ENCODE measurements at places on chromosomes 5 and 9.
A peak's percentile ranks its signal among the peaks of the same experiment; 100 is the strongest.

DNA sequence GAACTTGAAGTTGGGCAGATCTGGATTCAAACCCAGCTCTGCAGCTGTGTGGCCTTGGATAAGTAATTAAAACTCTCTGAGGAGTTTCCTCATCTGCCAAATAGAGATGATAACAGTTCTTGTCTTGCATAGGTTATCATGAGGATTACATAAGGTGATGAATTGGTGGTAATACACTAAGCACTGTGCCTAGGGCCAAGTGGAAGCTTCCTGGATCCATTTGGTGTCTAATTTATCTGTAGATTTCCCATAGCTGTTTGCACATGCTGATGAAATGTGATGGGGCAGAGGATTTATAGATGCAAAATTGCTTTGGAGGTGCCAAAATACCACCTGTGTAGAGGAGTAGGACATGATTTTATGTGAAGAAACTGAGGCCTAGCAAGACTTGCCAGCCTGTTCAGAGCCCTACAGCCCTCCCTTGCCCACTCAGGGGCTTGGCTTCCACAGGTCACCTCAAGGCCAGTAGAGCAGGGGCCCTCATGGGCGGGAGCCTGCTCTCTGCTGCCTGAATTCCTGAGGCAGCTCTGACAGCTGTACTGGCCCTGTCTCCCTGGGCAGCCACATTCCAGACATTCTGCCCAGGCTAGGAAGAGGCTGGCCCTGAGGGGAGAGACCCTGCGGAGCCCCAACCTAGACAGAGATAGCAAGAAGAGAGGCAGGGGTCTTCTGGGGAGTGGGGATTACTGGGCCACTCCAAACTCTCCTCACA is 5.9 kb upstream of the FAT2 start:
- no peak for DNase-seq

DNA sequence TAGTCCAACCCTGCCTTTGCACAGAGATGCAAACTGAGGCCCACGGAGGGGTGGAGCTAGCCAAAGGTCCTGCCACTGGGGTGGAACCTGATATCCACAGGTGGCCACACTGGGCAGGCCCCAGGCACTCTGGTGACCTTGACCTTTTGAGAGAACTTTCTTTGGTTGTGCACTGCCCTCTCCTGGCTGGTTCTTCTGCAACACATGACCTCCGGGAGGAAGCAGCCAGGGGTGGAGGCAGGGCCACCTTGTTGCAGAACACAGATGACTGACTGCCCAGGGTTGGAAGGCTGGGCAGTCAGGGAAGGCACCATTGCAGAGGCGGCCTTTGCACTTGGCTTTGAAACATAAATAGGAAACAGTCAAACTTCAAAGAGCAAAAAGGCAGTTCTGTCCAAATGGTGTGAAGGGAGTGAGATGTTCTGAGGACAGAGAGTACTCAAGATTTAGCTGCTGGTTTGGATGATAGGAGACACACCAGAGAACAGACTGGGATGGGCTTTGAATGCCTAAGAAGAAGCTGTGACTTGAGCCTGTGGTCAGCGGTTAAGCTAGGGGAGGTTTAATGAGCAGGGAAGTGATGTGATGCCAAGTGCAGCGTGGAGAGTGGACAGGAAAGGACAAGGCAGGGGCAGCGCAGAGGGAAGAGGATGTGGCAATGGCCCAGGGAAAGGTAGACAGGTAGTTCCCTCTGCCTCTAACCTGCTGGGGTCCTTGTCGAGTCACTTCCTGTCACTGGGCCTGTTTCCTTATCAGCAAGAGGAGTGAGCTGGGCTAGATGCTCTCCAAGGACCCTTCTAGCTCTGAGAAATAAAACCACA is 6.8 kb upstream of the TCOF1 start:
- no peak for DNase-seq

DNA sequence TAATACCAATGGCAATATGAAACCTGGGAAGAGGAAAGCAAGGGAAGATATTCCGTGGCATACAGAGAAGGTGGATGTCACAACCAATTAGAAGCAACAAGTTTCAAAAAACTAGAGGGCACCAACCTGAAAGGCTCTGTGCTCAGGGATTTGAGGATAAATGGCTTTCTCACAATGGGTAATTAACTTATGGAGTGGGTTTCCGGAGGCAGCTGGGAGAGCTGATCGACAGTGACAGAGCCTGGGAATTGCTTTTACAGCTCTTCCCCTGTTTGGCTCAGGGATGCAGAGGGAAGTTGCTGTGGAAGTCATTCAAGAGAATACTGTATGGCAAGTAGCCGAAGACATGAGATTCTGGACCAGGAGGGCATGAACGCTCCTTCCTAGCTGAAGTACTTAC is 237.0 kb downstream of the KIF4B start:
- no peak for DNase-seq

- DNase-seq = peak; percentile 12
Observed at GRCh38 chr9:100324594-100325200, 28.0 kb downstream of the TEX10 start.

DNA sequence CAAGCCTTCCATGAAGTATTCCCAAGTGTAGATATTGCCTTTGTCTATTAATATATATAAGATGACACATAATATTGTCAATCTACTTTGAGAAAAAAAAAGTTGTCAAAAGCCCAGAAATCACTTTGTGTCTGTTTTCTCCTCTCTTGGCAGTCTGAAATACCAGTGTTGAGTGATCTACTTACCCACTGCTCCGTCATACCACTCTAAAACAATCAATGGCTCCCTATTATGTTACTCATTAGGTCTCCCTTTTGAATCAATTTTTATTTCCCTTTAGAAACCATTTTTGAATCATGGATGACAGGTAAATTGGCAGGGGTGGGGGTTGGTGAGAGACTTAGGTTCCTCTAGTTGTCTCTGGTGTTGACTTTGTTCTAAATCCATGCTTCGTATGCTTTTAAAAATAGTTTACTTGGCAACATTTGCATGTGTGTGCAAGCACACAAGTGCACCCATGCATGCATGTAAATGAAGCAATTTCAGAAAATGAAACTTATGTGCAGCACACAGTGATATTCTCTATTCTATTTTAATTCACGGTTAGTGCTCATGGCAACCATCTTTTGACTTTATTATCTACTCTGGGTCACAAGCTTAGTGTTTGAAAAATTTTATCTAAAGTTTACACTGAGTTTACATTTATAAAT is 378.9 kb downstream of the RAB3C start:
- DNase-seq = no peak

- no peak for DNase-seq
Observed at GRCh38 chr5:95026718-95027117, 258.2 kb downstream of the MCTP1 start.

DNA sequence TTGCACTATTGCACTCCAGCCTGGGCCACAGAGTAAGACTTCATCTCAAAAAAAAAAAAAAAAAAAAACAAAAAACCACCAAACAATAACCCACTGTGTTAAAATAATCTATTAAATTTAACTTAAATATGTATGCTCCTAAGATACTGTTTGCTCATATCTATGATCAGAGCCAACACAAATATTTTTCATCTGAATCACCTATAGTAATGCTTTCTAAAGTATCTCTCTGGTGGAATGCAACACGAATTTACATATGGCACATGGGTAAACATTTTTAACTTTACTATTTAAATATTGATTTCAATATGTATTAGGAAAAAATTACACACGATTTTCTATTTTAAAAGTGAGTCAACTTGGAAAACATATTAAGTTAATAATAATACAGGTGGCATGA is 196.4 kb downstream of the RFX3 start:
- DNase-seq = no peak

DNA sequence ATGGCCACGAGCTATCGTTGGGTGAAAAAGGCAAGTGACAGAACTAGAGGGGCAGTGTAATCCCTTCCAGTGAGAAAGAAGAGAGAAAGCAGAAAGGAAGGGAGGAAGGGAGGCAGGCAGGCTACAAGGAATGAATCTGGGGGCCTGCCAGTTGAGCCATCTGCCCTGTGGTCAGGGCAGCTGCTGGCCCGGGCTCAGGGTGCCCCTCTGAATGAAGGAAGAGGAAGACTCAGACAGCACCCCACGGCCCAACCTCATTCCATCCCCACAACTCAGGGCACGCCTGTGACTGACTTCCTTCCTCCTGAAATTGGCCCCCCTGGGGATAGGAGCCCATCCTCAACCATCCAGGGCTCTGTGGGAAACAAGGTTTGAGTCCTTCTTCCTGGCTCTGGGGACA is 20.3 kb upstream of the FLT4 start:
- no peak for DNase-seq

- DNase-seq = no peak
Observed at GRCh38 chr9:86764671-86765343, 182.5 kb downstream of the GAS1 start.

- DNase-seq = no peak
Observed at GRCh38 chr9:73050065-73050816, 97.4 kb upstream of the ALDH1A1 start.

DNA sequence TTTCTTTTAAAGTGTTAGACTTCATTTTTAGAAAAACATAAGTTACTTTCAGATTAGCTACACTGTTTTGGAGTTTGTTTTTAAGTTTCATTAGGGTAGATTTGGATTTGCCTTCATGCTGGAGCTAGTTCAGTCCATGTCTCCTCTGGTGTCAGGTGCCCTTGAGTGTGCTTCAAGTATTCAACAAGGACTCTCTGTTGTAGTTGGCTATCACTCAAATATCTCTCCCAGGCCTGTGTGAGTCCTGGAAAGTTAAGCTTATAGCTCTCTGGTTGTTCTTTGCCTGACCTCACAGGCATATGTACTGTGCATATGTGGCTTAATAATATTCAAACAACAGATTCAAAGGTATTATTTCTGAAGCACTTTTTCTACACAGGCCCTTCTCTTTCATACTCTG is 45.4 kb downstream of the PTBP3 start:
- DNase-seq = no peak

GRCh38 chr5:140311011-140311467 is 8.1 kb upstream of the PFDN1 start:
- no peak for DNase-seq

GRCh38 chr9:131703697-131704096 is 36.2 kb downstream of the RAPGEF1 start:
- no peak for DNase-seq

- DNase-seq = no peak
Observed at GRCh38 chr5:5487585-5488360, 65.3 kb downstream of the ICE1 start.

DNA sequence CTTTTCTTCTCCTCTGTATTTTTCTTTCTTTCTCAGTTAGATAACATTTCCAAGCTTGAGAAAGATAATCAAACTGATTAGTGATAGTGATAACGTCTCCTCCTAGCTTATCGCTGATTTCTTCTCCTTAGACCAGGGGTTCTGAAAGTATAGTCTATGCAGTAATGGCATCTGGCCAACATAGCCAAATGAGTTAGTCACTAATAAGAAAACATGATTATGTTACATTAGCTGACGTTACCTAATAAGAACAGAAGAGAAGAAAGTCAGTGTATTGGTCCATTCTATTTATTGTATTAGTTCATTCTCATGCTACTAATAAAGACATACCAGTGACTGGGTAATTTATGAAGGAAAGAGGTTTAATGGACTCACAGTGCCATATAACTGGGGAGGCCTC is 111.2 kb downstream of the STRBP start:
- no peak for DNase-seq

DNA sequence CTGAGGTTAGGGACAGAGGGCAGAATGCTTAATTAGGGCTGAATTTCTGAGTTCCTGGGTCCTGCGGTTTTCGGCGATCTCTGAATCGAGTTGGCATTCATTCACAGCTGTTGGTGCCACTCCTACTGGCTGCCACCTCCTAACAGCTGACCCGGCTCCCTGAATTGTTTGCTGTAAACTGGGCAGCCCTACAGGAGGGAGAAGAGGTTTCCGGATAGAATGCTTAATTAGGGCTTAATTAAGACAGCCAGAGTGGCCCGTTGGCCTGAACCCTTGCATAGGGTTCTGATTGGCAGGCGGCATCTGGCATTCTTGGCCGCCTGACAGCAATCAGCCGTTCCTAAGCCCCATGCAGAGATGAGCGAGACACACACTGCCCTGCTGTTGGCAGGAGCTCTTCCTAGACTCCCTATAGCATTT is 25.7 kb downstream of the FRMPD1 start:
- DNase-seq = peak; percentile 49

- no peak for DNase-seq
Observed at GRCh38 chr5:175866377-175866907, 4.9 kb upstream of the CPLX2 start.

GRCh38 chr5:77438071-77438470 is 54.0 kb downstream of the WDR41 start:
- no peak for DNase-seq

GRCh38 chr5:67341478-67341877 is 144.9 kb upstream of the CD180 start:
- DNase-seq = no peak

- no peak for DNase-seq
Observed at GRCh38 chr5:116524051-116524904, 50.3 kb downstream of the SEMA6A start.

DNA sequence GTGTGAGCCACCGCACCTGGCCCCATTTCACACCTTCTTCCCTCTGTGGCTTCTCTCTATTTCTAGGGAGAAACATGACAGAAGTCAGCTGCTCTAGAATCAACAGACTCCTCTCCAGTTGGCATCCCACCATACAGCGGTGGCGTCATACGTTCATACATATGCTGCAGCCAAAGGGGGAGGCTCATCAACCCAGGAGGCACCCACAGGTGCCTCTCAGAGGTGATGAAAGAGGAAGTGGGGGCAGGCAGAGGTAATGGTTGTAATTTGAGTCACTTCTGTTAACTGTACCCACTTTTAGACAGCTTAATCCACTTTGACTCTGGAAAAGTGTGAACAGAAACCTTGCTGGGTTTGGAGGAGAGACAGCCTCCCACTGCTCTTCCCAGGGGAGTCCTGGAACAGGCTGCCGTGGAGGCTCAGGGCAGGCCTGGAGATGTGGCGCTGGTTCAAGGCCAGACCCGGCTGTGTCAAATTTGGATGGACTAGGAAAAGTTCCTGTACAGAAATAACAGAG is 47.3 kb upstream of the SUB1 start:
- DNase-seq = no peak

GRCh38 chr5:17828681-17829080 is 194.4 kb downstream of the TAF11L14 start:
- DNase-seq = peak; percentile 69

GRCh38 chr9:82582693-82583092 is 480.2 kb downstream of the RASEF start:
- DNase-seq = no peak

Data from hindlimb muscle (tissue), 1 donor.